ENCODE measurements at places on chromosomes 11 and 22.
A peak's percentile ranks its signal among the peaks of the same experiment; 100 is the strongest.

- DNase-seq = no peak
Observed at GRCh38 chr11:86115542-86116385, 46.9 kb upstream of the PICALM start.

- no peak for DNase-seq
Observed at GRCh38 chr11:112614605-112615004, 346.6 kb upstream of the NCAM1 start.

- DNase-seq = peak; percentile 89
Observed at GRCh38 chr22:23220485-23221350, 40.4 kb downstream of the BCR start.

DNA sequence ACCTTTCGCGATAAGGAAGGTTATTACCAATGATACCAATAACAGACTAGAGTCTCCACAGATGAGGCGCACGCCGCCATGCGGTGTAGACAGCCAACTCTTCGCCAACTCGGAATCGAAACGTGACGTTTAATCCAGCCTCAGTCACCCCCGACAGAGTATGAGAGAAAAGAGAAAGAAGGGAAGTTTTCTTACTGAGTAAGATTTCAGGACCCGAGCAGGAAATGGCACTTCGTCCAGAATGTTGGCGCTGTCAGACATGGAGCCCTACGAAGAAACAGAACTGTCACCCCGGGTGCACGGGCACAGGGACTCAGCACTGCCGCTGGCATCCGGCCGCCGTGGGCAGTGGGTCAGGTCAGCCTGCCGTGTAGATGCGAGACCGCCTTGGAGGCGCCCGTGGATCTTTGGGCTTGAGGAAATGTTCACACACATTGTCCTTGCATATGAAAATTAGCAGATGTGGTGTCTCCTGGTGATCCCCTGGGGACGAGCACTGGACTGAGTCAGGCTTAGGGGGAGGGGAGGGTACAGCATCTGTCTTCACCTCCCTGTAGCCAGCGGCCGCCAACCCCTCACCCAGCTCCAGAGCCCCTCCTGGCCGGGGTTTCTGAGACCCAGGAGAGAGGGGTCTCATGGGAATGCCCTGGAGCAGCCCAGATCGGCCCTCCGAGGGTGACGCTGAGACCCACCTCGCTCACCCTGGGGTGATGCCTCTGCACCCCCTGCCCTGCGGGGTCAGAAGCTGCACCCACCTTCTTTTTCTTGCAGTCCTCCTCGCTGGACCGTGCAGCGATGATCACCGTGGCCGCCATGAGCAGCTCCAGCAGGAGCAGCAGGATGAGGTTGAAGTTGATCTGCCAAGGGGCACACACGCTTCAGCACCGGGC, 8.3 kb downstream of the MLC1 start:
- DNase-seq = no peak

DNA sequence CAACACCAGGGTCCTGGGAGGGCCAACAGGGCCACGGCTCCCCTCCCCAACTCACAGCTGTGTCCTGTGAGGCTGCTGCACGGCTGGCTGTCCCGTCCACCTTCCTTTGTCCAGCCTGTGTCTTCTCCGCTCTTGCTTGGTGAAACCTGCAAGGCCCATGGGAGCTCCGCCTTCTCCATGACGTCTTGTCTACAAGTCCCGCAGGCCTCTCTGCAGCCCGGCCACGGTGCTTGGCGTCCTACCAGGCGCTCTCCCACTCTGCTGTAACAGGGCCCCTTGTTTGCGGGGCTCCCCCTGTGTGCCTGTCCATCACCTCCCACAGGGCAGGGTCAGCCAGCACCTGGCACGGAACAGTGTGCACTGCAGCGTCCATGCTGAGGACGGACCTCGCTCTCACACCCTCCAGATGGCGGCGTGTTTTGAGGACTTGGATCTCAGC, 866.8 kb downstream of the TBC1D22A start:
- no peak for DNase-seq

DNA sequence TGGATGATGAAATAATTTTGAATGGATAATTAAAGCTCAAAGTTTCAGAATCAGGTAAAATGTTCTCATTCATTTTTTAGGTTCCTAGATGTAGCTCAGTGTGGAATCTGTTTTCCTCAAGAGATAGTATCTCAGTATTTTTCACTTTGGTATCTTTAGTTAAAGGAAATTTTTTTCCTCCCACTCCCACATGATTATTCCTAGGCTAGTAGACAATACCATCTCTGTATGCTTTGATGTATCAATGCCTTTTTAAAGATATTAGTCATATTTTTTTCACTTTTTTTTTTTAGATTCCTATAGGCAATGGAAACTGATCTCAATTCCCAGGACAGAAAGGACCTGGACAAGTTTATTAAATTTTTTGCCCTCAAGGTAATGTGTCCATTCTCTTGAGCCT, 26.6 kb downstream of the ATG13 start:
- DNase-seq = no peak

- DNase-seq = peak; percentile 36
Observed at GRCh38 chr22:41833369-41834004, 582 bp downstream of the SREBF2 start.

- peak; percentile 67 for DNase-seq
Observed at GRCh38 chr22:26360169-26360885, 68.7 kb upstream of the ASPHD2 start.

- no peak for DNase-seq
Observed at GRCh38 chr11:118820412-118821357, 29.7 kb upstream of the DDX6 start.

GRCh38 chr11:44818110-44818509, 91.3 kb downstream of the TSPAN18 start:
- DNase-seq = no peak

- no peak for DNase-seq
Observed at GRCh38 chr11:9332655-9333054, 18.3 kb upstream of the TMEM41B start.

DNA sequence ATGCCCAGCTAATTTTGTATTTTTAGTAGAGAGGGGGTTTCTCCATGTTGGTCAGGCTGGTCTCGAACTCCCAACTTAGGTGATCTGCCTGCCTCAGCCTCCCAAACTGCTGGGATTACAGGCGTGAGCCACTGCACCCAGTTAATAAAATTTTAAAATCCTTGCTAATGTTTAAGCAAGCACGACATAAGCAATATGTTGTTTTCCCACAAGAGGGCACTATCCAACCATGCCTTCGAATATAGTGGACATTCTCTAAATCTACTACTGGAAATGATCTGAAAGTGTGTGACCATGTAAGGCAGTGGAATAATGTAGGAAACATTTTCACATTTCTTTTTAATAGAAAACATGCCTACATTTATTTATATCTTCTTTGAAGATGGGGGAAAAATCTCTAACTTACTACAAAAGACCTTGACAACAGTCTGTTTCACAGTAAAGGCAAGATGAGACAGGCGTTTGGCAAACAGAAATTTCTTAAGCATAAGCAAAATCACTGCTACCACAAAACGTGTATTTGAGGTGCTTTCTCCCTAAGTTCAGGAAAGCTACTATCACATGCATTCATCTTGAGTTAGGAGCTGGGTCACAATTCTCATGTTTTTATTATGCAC, 38.2 kb downstream of the PITPNB start:
- peak; percentile 69 for DNase-seq

- no peak for DNase-seq
Observed at GRCh38 chr11:116910378-116910777, 73.0 kb upstream of the APOA1 start.

GRCh38 chr22:25366408-25366807, 147.0 kb downstream of the CRYBB2 start:
- DNase-seq = no peak
